D721Med (cell line): ENCODE measurements at places on chromosomes 7 and 10.
A peak's percentile ranks its signal among the peaks of the same experiment; 100 is the strongest.

GRCh38 chr7:16071246-16071857 lies 350.0 kb downstream of the CRPPA start:
- DNase-seq, result no peak

- no peak for DNase-seq
These were observed 160.2 kb upstream of the UNC5B start for GRCh38 chr10:71052076-71052660.

DNA sequence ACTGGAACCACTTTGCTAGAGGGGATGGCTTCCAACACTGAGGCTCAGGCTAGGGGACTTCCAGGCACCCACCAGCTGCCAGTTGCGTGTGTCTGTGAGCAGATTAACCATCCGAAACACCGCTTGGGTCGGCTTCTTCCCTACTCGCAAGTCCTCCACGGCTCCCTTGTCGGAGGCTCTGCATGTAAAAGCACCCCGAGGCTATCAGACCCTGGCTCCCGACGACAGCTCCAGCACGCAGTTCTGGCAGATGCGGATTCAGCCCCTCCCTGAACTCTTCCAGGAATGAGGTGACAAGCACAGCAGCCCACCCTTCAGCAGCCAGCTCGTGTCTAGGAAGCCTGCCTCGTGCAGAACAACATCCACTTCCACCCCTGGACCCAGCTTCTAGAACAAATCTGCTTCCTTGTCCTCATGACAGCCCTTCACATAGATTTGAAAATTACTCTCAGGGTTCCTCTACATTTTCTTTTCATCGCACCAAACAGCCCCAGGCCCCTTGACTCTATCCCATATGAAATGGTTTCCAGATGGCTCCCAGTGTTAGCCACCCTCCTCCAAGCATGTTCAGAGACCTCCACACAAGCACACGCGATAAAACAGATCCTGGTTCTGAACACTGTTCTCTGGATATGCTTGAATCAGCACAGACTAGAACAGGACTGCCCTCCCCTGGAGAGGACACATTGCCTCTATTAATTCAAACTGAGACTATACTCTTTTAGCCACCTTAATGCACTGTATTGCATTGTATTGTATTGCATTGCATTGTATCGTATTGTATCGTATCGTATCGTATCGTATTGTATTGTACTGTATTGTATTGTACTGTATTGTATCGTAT lies 44.6 kb downstream of the SLIT1 start:
- no peak for DNase-seq

- DNase-seq, result no peak
These were observed 281.5 kb downstream of the ARL4A start for GRCh38 chr7:12968836-12969422.

DNA sequence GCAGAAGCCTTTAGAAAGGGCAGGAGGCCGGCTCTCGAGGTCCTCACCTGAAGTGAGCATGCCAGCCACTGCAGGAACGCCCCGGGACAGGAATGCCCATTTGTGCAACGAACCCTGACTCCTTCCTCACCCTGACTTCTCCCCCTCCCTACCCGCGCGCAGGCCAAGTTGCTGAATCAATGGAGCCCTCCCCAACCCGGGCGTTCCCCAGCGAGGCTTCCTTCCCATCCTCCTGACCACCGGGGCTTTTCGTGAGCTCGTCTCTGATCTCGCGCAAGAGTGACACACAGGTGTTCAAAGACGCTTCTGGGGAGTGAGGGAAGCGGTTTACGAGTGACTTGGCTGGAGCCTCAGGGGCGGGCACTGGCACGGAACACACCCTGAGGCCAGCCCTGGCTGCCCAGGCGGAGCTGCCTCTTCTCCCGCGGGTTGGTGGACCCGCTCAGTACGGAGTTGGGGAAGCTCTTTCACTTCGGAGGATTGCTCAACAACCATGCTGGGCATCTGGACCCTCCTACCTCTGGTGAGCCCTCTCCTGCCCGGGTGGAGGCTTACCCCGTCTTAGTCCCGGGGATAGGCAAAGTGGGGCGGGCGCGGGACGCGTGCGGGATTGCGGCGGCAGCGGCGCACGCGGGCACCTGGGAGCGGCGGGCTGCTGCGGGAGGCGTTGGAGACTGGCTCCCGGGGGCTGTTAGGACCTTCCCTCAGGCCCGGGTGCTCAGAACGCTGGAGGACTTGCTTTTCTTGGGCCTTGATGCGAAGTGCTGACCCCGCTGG lies at the start of gene FAS:
Gene FAS (plus strand): TSS at position 415 of the 777 bp plus-strand sequence. CDS start 79 bp downstream, at position 494.
- peak; percentile 18 for DNase-seq

DNA sequence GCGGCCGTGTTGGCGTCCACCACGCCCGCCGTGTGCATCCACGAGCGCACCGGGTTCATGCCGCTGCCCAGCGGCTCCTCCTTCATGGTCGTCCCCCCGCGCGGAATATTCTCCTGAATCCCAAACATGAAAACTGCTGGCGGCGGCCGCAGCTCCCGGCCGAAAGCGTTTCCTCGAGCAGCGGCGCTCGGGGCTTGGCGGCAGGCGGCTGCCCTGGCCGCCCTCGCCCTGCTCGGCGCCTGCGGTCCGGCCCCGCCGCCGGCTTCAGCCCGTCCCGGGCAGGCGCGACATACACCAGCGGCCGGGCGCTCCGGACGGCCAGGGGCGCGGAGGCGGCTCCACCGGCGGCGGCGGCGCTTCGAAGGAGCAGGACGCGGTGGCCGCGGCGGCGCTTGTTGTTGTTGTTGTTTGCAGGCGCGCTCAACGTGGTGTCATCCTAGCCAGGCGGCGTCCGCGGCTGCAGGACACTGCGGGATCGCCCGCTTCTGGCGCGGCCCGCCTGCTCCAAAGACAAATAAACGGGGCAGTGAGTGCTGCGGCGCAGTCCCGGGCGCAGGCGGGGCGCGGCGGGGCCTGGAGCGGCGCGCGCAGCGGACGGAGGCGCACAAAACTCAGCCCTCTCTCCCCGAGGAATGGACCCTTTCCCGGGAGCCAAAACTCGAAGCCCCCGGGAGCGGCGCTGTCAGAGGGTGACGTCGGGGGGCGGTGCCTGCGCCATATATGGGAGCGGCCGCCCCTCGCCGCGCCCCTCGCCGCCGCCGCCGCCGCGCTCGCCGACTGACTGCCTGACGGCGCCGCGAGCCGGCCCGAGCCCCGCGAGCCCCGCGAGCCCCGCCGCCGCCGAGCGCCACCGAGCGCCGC lies at the start of gene EBF3:
Gene EBF3 (minus strand): TSS at position 634 of the 861 bp plus-strand sequence. CDS start 506 bp downstream, at position 128.
- peak; percentile 54 for DNase-seq

DNA sequence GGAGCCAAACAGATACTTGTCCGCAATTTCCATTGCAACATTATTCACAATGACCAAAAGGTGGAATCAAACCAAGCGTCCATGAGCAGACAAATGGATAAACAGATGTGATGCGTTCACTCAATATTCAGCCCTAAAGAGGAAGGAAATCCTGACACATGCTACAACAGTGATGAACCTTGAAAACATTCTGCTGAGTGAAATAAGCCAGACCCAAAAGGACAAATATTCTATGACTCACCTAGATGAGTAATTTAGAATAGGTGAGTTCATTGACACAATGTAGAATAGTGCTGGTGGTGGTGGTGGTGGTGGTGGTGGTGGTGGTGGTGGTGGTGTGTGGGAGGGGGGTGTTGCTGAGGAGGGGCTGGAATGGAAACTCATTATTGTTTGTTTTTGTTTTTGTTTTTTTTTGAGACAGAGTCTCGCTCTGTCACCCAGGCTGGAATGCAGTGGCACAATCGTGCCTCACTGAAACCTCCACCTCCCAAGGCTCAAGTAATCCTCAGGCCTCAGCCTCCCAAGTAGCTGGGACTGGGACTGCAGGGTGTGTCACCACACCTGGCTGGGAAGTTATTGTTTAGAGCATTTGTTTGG lies 28.6 kb downstream of the SMKR1 start:
- DNase-seq, result no peak

GRCh38 chr10:113179265-113179664 lies 229.2 kb downstream of the TCF7L2 start:
- no peak for DNase-seq

DNA sequence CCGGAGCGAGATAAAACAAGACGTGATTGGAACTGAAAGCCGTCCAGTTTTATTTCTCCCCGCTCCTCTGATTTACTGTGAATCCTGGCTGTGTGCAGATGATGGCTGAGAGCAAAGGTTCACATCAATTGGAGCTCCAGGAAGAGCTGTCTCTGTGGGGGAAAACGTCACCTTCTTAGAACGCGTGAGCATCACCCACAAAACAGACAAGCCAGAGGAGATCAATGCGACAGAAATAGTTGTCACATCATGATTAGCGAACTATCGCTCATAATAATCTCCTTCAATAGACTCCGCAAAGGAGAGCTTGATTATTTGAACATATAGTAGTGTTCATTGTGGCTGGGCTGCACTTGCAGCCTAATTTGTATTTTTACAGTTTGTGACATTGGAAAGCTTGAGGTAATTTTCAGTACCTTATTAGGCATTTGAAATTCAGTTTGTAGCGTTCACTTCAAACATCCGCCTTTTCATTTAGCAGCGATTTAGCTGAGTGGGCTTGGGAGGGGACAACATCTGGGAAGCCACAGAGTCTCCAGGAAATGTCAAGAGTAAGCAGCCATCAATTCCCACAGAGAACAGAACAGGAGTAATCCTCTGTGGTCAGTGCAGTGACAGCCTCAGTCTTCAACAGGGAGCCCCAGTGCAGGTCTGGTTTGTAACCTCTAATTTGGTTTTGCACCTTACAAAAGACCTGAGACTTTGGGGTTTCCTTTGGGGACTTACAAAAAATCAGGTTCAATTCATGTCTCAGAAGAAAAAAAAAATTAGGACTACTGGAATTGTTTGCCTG lies 276.8 kb upstream of the PFKP start:
- DNase-seq, result no peak

DNA sequence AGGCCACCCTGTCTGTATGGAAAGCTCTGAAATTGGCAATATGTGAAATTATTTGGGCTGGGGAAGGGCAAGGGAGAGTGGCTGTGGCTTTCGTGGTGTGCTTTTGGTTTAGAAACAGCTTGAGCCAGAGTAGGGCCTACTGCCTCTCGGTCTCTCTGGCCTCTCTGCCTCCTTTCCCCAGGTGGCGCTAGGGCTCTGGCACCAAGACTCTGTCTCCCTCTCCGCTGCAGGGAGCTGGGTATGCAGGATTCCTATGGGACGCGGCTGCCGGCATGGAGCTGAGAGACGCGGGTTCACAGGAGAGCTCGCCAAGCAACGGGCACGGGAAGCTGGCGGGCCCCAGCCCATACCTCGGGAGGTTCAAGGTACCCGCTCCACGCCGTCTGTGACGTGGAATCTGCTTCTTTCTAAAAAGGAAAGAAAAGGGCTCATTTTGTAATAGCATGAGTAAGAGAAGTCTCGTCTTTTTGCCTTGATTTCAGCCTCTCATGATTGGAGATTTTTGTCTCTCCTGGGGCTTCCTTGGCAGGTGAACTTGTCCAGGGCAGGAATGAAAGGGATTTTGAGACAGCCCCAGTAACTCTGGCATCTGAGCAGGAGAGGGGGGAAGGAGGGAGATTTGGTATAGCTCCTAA lies 105.1 kb upstream of the ANLN start:
- DNase-seq, result no peak

GRCh38 chr7:94170836-94171235 lies 166.7 kb upstream of the BET1 start:
- no peak for DNase-seq

DNA sequence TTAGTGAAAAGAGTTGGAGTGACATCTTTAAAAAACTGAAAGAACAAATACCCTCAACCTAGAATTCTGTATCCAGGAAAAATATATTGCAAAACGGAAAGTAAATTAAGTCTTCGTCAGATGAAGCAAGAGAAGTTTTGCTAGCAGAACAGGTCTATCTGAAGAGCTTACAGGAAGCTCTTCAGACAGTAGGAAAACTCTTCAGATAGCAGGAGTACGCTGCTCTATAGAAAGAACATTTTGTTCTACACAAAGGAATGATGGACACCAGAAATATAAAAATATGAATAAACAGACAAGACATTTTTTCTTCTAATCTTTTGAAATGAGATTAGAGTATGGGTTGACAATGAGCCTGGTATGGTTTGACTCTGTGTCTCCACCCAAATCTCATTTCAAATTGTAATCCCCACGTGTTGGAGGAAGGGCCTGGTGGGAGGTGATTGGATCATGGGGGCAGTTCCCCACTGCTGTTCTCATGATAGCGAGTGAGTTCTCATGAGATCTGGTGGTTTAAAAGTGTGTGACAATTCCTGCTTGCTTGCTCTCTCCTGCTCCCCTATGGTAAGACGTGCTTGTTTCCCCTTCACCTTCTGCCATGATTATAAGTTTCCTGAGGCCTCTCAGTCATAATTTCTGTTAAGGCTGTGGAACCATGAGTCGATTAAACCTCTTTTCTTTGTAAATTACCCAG lies 567.3 kb downstream of the AUTS2 start:
- no peak for DNase-seq

DNA sequence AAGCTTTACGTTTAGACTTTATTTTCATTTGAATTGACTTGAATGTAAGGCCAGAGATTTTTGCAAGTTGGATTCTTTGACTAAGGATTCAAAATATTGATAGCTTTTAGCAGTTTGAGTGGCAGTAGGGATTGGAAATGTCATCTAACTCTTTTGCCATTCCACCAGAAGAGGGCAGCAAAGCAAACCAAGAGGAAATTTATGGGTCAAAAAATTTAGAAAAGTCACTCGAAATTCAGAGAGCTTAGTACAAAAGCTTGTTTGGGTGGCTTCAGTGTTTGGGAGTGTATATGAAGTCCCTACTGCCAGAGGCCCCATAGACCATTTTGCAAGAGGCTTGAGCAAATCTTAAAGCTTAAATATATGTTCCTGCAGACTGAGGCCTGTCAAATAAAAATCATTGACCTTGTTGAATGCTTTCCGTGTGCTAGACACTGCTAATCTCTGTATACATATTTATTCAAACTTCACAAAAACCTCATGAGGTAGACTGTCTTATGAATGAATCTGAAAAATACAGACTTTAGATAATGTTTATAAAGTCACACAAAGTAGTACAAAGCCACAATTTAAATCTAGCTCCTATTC lies 44.6 kb upstream of the RSBN1L start:
- DNase-seq, result no peak

GRCh38 chr7:50274361-50274760 lies 30.2 kb upstream of the IKZF1 start:
- DNase-seq, result no peak
